ENCODE measurements at places on chromosomes 4 and X. TPM values are rescaled to one million over a fixed set of nuclear protein-coding genes. Genes with fewer than 3 reads are reported as not detected.

The ARMCX2 gene
- polyA plus RNA-seq, result 14.0 TPM

The RENBP gene
- 9.8 TPM for polyA plus RNA-seq

The SMIM10L2A gene
- 0.37 TPM for polyA plus RNA-seq

The CORIN gene
- polyA plus RNA-seq, result 35.8 TPM

The ENPEP gene
- 4.4 TPM for polyA plus RNA-seq

The CTSO gene
- 3.6 TPM for polyA plus RNA-seq

The SH3TC1 gene
- 5.8 TPM for polyA plus RNA-seq

The UGT2A1 gene
- polyA plus RNA-seq, result not detected

The WNK3 gene
- 0.78 TPM for polyA plus RNA-seq

The DIAPH2 gene
- polyA plus RNA-seq, result 3.7 TPM

The SPP1 gene
- polyA plus RNA-seq, result 1.6 TPM

The TCEAL3 gene
- 37.7 TPM for polyA plus RNA-seq

The IQCM gene
- polyA plus RNA-seq, result not detected

The ELF4 gene
- polyA plus RNA-seq, result 1.3 TPM

The MAGEA10 gene
- polyA plus RNA-seq, result not detected
